ENCODE measurements at places on chromosomes 2 and 18.

DNA sequence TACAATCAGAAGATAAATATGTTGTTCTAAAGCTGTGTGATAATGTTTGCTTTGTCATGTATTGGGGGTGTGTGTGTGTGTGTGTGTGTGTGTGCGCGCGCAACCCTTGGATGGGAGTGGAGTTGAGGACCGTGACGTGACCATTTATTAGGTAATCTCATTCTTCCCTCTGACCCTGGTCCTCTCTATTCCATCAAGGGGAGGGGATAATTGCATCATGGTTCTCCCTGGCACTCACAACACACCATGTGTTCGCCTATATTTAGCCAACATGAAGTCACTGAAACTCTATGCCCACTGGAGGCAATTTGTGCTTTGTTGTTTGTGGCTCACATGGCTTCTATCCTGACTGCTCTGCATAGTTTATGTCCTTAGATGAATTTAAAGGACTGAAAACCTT lies 79.8 kb upstream of the LRPPRC start:
- no peak for DNase-seq

DNA sequence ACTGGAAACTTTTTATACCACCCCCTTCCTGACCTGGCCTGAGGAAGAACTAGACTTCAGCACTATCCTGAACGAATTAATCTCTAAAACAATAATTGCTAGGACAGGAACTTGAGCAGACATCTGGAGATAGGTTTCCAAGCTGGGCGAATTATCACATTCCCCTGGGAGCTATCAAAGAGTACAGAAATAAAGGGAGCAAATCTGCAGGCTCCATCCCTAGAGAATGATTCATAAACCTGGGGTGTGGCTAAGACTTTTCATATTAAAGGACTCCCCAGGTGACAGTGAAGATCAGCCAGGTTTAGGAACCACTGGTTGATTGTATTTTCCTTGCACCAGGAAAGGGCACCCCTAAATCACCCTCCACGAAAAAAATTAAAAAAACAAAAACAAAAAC lies 105.6 kb upstream of the NOL4 start:
- DNase-seq, result no peak

DNA sequence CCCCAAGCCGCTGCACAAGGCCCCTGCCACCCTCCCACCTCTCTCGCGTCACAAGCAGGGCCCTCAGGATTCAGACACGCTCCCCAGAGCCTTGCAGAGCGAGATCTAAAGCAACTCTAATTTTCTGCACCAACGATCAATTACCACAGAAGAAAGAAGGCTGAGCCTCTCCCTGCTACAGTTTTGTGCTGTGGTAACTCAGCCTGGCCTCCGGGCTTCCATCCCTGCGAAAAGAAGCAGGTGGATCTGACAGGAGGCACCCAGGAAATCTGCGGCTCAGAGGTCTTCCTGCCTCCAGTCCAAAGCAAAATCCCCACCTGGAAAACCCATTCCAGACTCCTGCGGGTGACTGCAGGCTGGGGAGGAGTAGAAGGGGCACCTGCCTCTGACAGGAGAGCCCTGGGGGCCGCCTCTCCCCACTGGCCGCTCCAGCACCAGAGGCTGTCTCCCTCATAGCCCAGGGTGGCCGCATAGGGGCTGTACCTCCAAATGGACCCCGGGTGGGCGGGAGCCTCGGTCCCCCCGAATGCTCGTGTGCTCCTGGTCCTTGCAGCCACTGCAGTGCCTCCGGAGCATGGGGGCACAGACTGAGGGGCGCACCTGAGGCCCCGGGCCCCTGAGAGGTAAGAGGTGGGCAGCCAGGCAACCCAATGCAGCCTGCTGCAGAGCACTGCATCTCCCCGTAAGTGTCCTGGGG lies 31.0 kb downstream of the PXDN start:
- no peak for DNase-seq

DNA sequence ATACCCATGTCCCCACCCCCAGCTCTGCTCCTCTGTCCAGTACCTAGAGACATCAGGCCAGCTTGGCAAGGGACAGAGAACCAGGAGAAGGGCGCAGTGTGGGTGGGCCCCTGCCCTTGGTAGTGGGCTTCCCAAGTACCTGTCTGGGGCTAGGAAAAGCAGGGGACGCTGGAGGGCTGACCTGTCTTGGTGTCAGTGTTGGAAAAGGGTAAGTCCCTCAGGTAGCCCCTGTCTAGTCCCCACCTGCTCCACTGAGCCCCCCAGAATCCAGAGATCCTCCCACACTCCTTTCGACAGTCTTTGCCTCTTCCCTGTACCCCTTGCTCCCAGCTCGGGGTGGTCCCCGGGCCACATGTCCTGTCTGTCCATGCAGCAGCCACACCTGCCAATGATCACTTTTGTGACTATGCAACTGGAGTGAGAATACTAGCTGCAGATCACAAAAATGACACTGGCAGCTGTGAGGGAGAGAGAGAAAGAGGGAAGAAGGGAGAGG lies 14.6 kb downstream of the DNAJB2 start:
- DNase-seq, result no peak

- DNase-seq, result no peak
Observed at GRCh38 chr2:200352636-200353035, 46.1 kb downstream of the SPATS2L start.

- no peak for DNase-seq
Observed at GRCh38 chr2:126703311-126703710, 47.4 kb downstream of the GYPC start.

- DNase-seq, result no peak
Observed at GRCh38 chr2:43082111-43082894, 144.1 kb downstream of the ZFP36L2 start.

DNA sequence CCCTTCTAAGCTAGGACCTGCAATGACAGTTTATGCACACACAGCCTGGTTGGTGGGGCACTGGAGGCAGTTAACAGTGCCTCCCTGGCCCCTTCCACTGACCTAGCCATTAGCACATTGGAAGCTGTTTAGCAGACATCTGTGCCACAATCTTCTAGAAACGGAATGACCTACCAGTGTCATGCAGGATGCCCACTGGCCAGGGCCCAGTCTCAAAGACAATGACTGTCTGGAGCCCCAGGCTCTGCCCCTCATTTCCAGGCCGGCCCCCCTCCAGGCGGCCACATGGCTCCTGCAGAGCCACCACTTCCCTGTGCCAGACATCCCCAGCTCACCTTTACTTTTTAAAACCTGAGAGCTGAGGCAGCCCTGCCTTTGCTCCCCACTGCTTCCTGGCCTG lies 123.5 kb upstream of the CAPN13 start:
- no peak for DNase-seq

All from CD4-positive, alpha-beta T cell treated with Interferon gamma for 1 hour (primary cell).